ENCODE measurements at places on chromosomes 11 and 22.
A peak's percentile ranks its signal among the peaks of the same experiment; 100 is the strongest.

DNA sequence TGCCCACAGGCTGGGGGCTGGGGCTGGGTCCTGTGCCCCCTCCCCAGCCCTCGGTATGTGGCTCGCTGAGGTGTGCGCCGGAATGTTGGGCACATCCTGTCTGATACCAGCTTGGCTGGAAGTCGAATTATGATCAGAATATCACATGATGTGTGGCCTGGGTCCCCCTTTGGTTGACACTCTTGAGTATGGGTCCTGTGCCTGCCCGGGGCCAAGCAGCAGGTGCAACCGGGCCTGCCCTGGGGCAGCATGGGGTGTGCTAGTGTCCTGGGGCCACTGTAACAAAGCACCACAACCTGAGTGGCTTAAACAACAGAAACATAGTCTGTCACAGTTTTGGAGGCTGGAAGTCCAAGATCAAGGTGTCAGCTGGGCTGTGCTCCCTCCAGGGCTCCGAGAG lies 52.7 kb downstream of the PARVB start:
- DNase-seq, result no peak

DNA sequence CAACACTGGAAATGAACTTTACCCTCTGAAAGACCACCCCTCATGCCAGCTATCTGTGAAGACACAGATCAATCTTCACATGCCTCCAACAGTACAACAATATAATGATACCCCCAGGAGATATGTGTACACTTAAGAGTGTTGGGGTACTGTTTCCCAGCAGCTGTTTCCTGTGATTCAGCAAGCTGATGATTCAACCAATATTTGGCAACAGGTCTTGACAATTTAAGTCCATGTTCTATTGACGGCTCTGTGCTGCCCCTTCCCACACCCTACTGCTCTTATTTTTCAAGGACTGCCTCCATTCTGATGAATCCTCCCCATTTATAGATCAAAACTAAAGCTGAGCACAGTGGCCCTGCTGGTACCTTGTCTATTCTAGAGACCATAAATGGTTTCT lies 6.6 kb downstream of the SNX19 start:
- no peak for DNase-seq

GRCh38 chr11:65150509-65151299 lies 16.4 kb upstream of the SYVN1 start:
- DNase-seq, result peak; percentile 78

GRCh38 chr11:77113382-77114088 lies 10.9 kb downstream of the OMP start:
- no peak for DNase-seq

- DNase-seq, result no peak
These were observed 2249.5 kb downstream of the LRRC4C start for GRCh38 chr11:39209981-39210380.

DNA sequence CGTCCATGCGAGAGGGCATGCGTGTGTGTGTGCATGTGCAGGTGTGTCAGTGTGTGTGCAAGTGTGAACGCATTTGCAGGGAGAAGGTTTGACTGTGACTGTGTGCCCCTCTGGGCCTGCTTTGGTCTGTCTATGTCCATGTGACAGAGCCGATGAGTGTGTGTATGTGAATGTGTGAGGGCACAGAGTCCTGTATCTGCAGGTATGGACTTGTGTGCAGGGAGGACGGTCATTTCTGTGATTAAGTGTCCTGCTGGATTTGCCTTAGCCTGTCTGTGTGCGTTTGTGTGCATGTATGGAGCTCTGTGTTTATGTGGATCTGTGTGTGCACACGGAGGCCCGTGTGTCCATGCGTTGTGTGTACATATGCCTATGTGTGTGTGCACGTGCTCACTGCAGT lies 5.4 kb downstream of the EMID1 start:
- DNase-seq, result no peak

All from Ammon's horn (tissue), 1 donor.